ENCODE measurements at places on chromosomes 2 and 18. TPM values are rescaled to one million over a fixed set of nuclear protein-coding genes. Genes with fewer than 3 reads are reported as not detected.

Gene MMADHC
- total RNA-seq = 98.1 TPM

Gene DNER
- total RNA-seq = 9.1 TPM

Gene MRPS9
- total RNA-seq = 35.3 TPM

Gene SLC16A14
- 1.4 TPM for total RNA-seq

Gene CFC1
- not detected for total RNA-seq

Gene RMDN2
- total RNA-seq = 4.9 TPM

Gene TEKT4
- not detected for total RNA-seq

Gene LRRC30
- not detected for total RNA-seq

Gene CYBRD1
- total RNA-seq = 38.6 TPM

Gene TEX44
- total RNA-seq = not detected

Gene ANKRD30BL
- not detected for total RNA-seq

Gene KCNG2
- not detected for total RNA-seq

Measured in A549 treated with DMSO at 1 μM for 4 hours (cell line).